Kidney capillary endothelial cell (primary cell): ENCODE measurements at places on chromosomes 11 and 22.

GRCh38 chr11:6579681-6580080 is 23.7 kb downstream of the RRP8 start:
- DNase-seq: no peak

DNA sequence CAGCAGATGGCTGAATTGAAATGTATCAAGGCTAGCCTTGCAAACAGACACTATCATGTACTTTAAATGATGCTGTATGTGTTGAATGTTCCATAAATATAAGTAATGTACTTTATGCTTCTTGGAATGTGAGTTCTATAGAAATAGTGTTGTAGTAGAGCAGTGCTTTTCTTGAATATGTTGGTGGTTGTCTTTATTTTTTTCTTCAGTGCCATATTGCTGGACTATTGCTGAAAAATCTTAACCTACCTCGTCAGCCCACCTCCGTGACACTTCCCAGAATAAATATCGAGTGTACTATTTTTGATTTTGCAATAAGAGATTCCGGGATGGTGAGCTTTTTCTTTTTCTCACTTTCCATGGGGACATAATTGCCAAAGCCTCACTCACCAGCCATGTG is 153.9 kb downstream of the NAV2 start:
- no peak for DNase-seq

DNA sequence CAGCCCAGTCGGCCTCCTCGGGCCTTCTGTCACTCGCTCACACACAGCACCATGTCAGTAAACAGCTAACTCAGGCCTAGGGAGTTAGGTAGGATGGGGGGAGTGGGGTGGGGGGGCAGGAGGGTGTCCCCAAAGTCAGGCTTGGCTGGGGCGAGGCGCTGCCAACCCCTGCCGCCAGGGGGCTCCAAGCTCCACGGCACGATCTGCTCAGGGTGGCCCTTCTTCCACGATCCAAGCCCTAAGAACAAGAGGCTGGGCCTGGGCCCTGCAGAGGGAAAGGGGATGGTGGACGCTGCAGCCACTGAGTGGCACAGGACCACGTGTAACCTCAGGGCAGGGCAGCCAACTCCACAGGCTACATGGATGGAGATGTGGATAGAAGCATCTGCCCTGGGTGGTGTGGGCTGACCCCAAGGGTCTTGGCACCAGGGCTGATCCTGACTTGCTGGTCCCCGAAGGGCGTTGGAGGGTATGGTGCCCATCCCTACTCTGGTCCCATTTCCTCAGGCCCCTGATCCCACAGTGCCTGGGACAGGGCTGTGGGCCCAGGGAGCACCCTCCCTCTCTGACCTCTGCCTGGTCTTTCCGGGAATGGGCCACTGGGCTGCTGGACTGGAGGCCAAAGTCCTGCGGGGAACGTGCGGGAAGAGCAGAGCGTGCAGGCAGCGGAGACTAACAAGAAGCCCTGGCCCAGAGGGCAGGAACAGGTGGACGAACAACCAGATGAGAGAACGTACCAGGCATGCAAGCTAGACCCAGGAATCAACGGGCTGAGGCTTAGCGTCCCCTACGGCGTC is 29.1 kb upstream of the TXNRD2 start:
- no peak for DNase-seq

GRCh38 chr11:116950210-116950609 is 112.8 kb upstream of the APOA1 start:
- DNase-seq: no peak

DNA sequence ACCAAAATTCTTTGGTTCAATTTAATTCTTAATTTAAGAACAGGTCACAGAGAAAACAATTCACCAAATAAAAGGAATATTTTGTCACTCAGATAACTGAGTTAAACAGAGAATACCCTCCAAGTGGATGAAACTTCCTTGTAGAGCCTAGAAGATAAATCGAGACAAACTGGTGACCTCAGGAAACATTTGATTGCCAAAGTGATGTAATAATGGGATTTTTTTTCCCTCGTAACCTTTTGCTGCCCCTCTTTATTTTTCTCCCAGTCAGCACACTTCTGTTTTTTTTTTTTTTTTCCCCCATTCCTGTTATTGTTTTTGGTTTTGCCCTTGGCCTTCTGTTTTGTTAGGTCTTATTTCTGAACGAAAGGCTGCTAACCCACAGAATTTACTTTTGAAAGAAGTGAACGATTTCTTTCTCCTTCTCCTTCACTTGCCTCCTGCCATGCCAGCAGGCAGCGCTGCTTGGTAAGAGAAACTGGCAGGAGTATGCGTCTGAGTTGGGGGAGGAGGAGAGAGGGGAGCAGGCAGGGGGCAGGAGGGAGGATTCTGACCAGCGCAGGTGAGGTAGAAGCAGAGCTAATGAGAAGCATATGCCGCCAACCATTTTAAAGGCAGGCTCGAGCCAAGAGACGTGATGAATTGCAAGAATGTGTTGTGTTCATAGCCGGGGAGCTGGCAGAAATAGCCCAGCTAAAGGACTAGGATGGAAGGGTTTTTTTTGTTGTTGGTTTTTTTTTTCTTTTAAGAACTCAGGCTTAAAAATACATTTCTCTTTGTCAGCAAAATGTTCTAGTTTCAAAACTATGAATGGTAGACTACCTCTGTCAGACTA is 121.9 kb upstream of the MTMR2 start:
- DNase-seq: no peak

DNA sequence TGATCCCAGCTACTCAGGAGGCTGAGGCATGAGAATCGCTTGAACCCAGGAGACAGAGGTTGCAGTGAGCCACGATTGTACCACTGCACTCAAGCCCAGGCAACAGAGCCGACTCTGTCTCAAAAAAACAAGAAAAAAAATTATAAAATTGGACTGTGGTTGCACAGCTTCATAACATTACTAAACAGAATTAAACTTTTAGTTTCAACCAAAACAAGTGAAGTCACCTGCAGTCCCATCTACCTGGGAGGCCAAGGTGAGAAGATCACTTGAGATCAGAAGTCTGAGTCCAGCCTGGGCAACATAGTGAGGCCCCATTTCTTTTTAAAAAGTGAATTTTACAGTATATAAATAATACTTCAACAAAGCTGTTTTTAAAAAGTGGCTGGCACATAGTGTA is 47.8 kb upstream of the CD5 start:
- DNase-seq: no peak

DNA sequence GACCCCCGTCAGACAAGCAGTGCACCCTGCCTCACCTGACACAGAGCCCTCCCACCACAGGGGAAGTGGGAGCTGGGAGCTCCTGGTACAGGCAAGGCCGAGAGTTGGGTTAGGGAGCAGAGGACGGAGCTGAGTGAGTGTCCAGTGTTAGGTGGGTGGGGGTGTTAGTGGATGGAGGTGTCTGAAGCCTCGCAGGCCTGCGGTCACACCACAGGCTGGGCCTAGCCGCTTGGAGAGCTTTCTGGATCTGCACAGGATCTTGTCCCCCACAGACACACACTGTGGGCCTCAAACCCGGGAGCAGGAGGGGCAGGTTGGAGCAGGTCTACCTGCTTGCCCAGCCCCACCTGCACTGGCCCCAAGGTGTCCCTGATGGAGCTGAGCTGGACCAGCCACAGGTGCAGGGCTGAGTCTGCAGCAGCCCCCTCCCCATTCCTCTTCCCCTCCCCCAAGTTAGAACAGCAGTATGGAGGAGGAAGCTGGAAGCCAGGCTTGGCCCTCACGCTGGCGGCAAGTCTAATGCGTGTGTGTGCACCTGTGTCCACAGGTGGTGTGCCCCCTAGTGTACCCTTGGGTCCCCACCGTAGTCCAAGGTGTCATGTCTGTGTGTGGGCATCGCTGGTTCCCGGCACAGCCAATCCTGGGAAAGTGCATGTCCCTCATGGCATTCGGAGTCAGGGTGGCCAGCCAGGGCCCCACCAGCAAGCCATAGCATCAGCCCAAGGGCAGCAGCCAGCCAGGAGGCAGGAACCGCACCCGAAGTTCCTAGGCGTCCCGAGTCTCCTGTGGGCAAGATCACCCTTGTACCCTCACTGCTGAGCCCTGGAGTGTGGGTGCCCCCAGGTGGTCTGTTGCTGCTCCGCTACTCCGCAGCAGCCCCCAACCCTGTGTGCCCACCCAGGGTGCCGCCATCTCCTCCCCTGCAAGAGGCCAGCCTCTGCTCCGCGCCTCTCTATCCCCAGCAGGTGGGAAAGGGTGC is 2.0 kb upstream of the GATD1 start:
- DNase-seq: no peak

- peak; percentile 44 for DNase-seq
Observed at GRCh38 chr11:131668500-131669400, 298.3 kb downstream of the NTM start.

DNA sequence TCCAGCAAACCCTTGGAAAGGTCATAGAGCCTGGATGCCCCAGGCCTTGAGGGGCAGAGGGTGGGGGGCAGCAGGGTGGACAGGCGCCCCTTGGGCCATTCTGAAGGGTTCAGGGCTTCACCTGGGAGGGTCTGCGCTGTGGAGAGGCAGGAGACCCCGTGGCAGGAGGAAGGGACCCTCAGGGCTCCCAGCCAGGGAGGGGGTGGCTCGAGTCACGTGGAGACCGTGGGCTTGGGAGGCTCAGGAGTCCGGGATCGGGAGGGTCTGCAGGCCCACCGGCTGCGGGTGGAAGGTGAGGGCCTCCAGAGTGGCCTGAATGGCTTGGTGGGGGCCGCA is 48.5 kb upstream of the A4GALT start:
- DNase-seq: no peak

GRCh38 chr11:44229624-44230023 is 80.3 kb downstream of the ALX4 start:
- no peak for DNase-seq

DNA sequence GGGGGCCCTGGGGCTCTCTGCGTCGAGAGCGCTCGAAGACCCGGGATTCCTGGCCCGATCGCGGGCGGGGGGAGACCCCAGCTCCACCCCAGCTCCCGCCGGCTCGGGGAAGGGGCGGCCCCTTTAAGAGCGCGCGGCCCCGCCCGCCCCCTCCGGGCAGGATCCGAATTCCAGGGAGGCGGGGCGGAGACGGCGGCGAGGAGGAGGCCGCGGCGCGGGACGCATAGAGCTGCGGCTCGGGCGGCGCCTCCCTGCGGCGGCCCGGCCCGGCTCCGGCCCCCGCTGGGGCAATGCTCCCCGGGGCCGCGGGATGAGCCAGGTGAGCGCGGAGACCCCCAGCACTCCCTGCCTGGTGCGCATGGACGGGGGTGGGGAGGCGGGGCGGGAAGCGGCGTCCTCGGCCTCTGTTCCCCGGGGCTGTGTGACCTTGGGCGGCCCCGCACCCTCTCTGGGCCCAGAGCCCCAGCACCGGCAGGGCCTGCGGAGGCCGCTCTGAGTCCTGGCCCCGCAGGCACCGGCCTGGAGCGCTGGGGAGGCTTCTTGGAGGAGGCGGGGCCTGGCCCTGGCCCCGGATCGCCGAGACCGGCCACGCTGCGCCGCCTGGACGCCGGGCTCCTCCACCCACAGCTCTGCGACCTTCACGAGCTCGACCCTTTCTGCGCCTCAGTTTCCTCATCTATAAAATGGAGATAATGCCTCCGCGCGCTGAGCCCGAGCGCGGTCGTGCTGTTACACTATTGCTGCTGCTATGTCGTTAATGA is 565 bp downstream of the GAS2L1 start:
- DNase-seq: peak; percentile 65

GRCh38 chr11:117417342-117417741 is 89.7 kb downstream of the CEP164 start:
- DNase-seq: no peak

DNA sequence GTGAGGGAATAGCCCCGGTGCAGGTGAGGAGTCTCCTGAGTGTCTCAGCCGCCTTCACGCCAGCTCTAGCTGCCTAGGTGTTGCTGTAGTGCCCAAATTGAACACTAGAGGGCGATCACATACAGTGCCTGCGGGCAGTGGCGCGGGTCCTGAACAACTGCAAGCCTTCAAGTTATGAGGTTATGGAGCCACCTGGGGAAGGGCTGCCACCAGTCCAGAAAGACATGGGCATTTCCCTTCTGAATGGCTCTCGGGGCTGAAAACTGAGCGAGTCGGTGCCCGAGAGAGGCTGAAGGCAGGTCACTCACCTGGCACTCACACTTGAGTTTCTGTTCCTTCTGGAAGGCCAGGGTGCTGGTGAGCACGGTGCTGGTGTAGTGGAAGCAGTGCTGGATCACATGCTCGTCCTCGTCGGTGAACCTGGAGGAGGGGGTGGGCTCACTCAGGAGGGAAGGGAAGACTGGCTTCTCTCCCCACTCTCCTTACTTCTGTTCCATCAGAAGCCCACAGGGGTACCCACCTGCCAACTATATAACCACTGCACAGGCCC is 88.4 kb downstream of the PDE2A start:
- peak; percentile 55 for DNase-seq

DNA sequence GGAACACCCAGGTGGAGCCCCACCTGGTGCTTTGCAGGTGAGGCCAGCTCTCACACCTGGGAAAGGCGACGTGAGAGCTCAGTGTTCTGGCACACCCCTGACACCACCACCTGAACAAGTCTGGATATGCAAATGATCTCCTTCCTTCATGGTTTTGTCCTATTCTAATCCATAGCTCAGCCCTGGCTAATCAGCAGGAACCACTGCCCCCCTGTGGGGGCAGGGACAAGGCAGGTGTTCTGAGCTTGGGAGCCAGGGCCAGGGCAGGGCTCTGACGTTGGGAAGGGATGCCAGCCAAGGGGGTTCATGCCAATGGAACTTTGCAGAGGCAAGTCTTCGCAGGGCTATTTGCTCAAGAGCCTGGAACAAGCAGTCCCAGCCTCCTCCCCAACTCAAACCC is 144.2 kb downstream of the TRIM29 start:
- DNase-seq: no peak

DNA sequence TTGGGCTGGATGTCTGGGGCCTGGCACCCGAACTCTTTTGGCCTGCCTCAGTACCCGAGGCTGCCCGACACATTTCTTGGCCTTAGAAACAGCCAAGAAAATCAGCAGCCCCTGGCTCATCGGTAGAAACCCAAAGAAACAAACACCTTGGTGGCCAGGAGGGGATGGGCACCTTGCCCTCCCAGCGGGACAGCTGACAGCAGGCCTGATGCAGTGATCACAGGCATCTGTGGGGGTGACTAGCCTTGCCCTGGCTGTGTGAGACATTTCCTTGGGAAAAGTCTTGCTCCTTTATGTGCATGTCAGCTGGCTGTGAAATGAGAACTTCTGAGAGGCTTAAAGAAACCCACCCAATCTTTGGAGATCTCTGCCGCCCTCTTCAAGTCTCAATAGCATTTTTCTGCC is 60.9 kb downstream of the SMIM38 start:
- DNase-seq: no peak

DNA sequence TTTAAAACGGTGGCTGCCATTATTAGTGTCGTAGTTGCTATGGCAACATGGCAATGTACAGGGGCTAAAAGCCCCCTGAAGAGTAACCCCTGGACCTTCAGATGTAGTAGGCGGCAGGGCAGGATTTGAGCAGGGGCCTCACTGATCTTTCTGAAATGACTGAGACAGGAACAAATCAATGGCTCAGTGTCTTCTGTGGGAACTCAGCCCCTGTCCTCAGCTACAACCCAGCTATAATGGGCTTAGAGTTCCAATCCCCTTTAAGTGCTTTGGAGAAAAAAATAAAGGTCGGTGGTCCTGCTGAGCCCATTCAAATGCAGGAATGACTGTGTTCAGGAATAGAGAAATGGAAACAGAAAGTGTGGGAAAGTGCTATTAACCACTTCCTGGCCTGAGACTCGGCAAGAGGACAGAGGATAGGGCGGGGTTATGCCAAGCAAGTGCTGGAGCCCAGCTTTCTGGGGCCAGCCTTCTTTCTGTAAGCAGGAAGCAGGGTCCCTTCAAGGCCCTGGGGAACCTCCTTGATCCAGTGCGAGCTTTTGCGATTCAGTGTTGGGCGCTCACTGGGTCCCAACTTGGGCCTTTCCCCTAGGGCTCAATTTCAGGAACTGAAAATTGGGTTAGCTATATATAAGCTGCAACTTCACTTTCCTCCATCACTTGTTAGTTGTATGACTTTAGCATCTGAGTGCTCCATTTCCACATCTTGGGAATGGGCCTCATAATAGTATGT is 6.1 kb upstream of the CD82 start:
- no peak for DNase-seq
